ENCODE measurements at places on chromosomes 3 and 15.

DNA sequence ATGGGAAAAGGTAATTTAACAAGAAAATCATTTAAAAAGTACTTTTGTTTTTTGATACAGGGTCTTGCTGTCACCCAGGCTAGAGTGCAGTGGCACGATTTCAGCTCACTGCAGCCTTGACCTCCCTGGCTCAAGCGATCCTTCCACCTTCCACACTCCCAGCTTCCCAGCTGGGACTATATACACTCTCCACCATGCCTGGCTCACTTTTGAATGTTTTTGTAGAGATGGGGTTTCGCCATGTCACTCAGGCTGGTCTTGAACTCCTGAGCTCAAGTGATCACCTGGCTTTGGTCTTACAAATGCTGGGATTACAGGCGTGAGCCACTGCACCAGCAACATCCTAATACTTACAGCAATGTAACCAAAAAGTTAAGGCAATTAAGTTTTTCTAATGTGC lies 3.5 kb upstream of the ZBTB11 start:
- DNase-seq: no peak

- no peak for DNase-seq
These were observed 479.8 kb downstream of the NAALADL2 start for GRCh38 chr3:175338775-175339535.

GRCh38 chr3:146117406-146118285 lies 43.3 kb downstream of the PLOD2 start:
- no peak for DNase-seq

- no peak for DNase-seq
These were observed 6.7 kb downstream of the AMIGO3 start for GRCh38 chr3:49712631-49713317.

GRCh38 chr3:197549261-197549885 lies 6.4 kb downstream of the BDH1 start:
- no peak for DNase-seq

Measured in CD4-positive, alpha-beta T cell (primary cell).